ENCODE measurements at places on chromosomes 13 and 19.

DNA sequence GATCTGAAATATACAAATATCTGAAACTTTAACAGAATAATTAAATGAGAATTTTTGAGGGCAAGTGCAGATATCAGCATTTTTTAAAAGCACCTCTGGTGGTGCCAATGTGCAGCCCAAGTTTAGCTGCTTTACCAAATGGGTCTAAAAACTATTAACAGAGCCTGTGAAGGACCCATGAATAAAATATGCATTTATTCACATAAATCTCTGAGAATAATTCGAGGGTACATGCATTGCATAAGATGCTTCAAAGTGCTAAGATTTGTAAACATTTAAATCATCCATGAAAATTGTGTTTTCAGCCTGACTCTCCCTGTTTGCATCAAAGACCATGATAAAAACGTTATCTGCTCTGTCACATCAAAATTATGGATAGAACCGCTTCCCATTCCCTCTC, 47.1 kb upstream of the TNFSF11 start:
- no peak for DNase-seq

GRCh38 chr13:26590951-26591350, 33.5 kb downstream of the WASF3 start:
- DNase-seq, result no peak

DNA sequence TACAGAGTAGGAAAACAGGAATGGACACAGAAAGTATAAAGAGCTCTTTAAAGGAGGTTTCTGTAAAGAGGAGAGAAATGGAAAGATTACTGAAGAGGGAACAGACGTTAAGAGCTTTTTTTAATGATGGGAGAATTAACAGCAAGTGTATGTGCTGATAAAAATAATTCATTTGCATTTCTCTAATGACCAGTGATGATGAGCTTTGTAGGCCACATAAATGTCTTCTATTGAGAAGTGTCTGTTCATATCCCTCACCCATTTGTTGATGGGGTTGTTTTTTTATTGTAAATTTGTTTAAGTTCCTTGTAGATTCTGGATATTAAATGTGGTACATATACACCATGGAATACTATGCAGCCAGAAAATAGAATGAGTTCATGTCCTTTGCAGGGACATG, 40.0 kb downstream of the MYO16 start:
- DNase-seq, result no peak

- DNase-seq, result no peak
Observed at GRCh38 chr13:23541221-23541824, 28.9 kb upstream of the TNFRSF19 start.

DNA sequence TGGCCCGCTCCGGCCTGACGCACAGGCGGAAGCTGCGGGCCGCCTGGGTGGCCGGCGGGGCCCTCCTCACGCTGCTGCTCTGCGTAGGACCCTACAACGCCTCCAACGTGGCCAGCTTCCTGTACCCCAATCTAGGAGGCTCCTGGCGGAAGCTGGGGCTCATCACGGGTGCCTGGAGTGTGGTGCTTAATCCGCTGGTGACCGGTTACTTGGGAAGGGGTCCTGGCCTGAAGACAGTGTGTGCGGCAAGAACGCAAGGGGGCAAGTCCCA, 4.4 kb downstream of the FFAR1 start:
- no peak for DNase-seq

DNA sequence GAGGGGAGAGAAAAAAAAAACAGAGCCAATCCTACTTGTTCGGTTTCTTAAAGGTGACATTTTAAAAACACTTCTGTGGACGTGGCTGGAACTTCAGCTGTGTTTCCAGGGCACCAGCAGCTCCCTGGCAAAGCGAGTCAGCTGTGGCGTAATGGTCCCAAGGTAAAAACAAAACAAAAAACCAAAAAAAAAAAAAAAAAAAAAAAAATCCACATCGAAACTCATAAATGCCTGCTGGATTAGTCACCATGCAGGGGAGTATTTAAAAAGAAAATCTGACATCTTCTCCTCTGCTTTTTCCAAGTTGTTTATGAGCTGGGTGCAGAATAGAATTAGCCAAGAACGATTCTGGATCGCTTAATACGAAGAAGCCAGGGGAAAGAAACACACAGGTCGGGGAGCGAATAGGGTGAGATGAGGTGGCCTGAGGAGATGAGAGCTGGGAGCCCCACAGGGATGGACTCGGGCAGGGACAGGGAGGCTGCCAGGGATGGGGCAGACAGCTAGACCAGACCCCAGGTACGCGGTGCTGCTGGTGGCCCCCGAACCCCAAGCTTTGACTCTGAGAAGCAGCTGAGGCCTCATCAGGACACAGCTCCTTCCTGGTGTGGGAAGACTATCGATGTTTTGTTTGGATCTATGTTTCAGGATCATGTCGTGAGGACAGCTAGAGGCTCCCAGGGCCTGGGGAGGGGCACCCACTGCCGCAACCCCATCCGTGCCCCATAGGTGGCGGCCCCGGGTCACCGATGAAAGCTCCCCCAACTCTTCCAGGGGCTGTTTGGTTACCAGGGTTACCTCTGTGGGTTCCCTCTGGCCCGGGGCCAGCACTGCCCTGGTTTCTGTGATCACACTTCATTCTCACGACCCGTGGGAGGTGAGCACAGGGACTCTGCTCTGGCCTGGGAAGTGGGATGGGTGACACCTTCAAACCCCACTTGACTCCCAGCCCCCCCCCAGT, 3.1 kb upstream of the CTXN1 start:
- DNase-seq, result peak; percentile 76

Measured in MV-4-11 (cell line).